ENCODE measurements at places on chromosomes 16 and 17.

- no peak for DNase-seq
Measured at GRCh38 chr17:40651939-40652338, 4.3 kb upstream of the SMARCE1 start.

DNA sequence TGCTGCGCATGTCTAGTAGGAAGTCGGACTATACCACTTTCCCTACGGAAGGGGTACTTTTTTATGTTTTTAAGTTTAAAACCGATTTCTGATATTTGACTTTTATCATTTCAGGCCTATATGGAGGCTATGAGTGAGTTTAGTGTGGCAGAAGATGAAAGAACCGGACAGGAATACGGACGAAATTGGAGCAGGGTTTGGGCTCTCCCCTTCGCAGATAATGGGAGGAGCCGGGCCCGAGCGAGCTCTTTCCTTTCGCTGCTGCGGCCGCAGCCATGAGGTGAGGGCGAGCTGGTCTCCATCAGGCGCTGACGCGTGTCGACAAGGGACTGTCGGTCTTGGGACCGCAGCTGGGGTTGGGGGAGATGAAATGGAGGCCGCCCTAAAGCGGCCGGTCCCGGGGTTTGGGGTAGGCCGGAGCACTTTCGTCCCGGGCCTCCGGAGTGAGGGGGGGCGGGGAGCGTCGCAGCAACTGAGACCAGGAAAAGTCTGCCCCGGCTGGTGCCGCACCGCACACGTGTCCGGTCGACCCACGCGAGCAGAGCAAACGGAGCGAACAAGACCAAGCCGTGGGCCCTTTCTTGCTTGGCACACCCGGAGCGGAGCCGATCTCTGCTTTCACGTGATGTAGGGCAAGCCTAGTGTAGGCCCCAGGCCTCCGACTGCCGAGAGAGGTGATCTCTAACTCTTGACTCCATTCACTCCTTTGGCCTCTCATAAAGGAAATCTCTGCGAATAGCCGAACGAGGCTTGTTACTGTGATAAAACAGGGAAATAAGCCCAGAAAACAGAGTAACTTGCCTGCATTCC is at the start of gene RPL19:
TSS of gene RPL19 (plus strand) at position 214 of the 810 bp plus-strand sequence. CDS start at position 276, 62 bp downstream.
- DNase-seq, result no peak

DNA sequence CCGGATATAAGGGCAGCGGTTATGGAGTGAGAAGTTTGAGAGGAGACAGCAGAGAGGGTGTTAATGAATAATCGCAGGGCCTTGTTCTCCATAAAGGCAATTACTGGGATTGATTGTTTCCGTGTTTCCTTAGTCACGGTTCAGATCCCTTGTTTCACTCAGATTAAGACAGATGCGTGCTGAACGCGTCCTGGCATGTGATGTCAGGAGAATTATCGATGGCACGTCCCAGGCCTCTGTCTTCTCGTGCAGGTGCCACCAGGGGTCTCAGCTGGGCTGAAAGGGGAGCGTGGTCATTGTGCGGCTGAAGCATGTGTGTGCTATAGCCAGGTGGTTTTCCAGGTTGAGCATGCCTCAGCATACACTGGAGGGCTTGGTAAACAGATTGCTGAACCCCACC is 142.4 kb upstream of the NOL11 start:
- no peak for DNase-seq

DNA sequence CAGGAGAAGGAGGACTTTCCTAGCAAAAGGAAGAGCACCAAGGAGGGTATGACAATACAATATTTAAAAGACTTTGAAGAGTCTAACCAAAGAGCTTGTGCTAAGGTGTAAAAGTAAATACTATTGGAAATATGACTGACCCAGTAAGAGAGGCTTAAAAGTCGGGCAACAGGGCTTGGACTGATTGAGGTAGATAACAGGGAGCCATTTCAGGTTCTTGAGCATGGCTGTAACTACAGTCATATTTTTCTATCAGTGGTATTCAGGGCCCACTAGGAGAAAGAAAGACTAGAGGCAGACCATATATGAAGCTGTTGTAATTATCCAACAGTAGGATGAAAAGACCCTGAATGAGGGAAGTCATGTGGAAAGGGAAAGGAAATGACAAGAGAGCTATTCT is 62.3 kb downstream of the SMURF2 start:
- no peak for DNase-seq
